Transverse colon (tissue), 4 donors: ENCODE measurements at places on chromosomes 13 and 19. TPM values are rescaled to one million over a fixed set of nuclear protein-coding genes. Genes with fewer than 3 reads are reported as not detected.

DNA sequence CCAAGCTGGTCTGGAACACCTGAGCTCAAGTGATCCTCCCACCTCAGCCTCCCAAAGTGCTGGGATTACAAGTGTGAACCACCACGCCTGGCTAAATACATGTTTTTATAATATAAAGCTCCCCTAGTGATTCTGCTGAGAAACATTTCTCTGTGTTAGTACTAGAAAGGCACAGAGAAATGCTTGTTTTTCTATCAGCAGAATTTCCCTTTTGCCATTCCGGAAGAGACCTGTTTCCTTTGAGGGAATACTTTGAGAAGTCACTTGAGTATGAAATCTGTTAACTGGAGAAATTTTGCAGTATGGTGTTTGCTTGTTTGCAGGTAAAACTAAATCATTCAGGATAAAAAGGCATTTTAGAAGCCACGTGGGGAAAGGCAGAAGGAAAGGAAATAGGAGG, 4.4 kb upstream of the NLRP12 start:
- no peak overlapping the region for H3K4me3 ChIP-seq
- no peak overlapping the region for H3K27ac ChIP-seq
- peaks cover 22% of the 10 kb centered on the region for H3K27me3 ChIP-seq
- no peak for DNase-seq
- no peaks in the 10 kb centered on the region for H3K36me3 ChIP-seq
- no peaks in the 10 kb centered on the region for H3K4me1 ChIP-seq

GRCh38 chr19:51158474-51159129, 16.5 kb downstream of the SIGLEC7 start:
- H3K36me3 ChIP-seq = no peaks in the 10 kb centered on the region
- H3K4me1 ChIP-seq = no peaks in the 10 kb centered on the region
- peak; percentile 56 for DNase-seq
- H3K27ac ChIP-seq = no peak overlapping the region

- H3K27ac ChIP-seq = no peak overlapping the region
- no peaks in the 10 kb centered on the region for H3K4me1 ChIP-seq
- no peaks in the 10 kb centered on the region for H3K27me3 ChIP-seq
- no peaks in the 10 kb centered on the region for H3K36me3 ChIP-seq
Measured at GRCh38 chr19:45331411-45331810, 8.7 kb upstream of the CKM start.

GRCh38 chr19:43718627-43719377, 2.9 kb downstream of the IRGC start:
- no peak for DNase-seq
- H3K27ac ChIP-seq = no peak overlapping the region

DNA sequence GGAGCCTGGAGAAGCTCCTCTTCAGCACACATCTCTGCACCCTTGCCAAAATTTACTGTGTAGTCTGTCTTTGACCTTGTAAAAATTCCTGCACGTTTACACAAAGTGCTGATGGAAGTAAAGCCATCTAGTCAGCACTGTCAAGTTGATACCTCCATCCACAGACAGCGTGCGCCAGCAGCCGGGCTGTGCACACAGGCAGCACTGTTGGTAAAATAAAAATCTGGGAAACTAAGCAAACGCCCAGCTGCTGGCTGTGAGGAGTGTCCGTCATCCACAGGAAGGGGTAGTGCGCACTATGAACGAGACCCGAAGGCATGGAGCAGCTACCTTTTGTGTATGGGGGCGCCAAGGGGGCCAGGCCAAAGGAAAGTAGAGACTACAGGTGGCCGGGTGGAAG, 17.4 kb upstream of the SIGLEC11 start:
- no peak overlapping the region for H3K4me3 ChIP-seq
- DNase-seq = no peak
- H3K27me3 ChIP-seq = no peaks in the 10 kb centered on the region
- no peaks in the 10 kb centered on the region for H3K4me1 ChIP-seq
- H3K27ac ChIP-seq = no peak overlapping the region

GRCh38 chr13:50412046-50412617, 396.9 kb downstream of the KCNRG start:
- no peak overlapping the region for H3K27ac ChIP-seq
- no peaks in the 10 kb centered on the region for H3K27me3 ChIP-seq
- H3K4me1 ChIP-seq = peaks cover 3% of the 10 kb centered on the region
- no peak overlapping the region for H3K4me3 ChIP-seq
- H3K36me3 ChIP-seq = no peaks in the 10 kb centered on the region
- no peak for DNase-seq

DNA sequence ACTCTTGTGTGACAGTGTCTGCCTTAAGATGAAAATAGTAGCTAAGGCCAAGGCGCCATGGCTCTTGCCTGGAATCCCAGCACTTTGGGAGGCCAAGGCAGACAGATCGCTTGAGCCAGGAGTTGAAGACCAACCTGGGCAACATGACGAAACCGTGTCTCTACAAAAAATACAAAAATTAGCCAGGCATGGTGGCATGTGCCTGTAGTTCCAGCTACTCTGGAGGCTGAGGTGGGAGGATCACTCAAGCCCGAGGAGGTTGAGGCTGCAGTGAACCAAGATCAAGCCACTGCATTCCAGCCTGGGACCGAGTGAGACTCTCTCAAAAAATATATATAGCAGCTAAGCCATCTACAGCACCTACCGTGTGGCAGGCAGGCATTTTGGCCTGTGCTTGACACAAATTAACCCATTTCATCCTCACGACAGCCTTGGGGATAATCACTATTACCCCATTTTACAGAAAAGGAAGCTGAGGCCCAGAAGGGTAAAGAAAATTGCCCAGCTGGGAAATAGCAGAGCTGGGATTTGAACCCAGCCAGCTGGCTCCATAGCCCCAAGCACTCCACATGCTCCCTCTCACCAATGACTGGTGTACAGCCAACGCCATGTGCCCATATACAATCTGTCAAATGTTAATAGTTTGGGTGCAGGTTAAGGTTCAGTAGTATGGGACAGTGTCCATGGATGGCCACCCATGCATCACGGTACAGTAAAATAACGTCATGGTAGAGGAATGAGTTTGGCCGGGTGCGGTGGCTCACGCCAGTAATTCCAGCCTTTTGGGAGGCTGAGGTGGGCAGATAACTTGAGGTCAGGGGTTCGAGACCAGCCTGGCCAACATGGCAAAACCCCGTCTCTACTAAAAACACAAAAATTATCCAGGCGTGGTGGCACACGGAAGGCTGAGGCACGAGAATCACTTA, 3.1 kb downstream of the SLC1A5 start:
- peak overlapping the region; percentile 96 for H3K27ac ChIP-seq
- peaks cover 2% of the 10 kb centered on the region for H3K4me1 ChIP-seq
- peak overlapping the region; percentile 74 for H3K4me3 ChIP-seq
- DNase-seq = no peak
- no peaks in the 10 kb centered on the region for H3K27me3 ChIP-seq
- H3K36me3 ChIP-seq = peaks cover 13% of the 10 kb centered on the region

DNA sequence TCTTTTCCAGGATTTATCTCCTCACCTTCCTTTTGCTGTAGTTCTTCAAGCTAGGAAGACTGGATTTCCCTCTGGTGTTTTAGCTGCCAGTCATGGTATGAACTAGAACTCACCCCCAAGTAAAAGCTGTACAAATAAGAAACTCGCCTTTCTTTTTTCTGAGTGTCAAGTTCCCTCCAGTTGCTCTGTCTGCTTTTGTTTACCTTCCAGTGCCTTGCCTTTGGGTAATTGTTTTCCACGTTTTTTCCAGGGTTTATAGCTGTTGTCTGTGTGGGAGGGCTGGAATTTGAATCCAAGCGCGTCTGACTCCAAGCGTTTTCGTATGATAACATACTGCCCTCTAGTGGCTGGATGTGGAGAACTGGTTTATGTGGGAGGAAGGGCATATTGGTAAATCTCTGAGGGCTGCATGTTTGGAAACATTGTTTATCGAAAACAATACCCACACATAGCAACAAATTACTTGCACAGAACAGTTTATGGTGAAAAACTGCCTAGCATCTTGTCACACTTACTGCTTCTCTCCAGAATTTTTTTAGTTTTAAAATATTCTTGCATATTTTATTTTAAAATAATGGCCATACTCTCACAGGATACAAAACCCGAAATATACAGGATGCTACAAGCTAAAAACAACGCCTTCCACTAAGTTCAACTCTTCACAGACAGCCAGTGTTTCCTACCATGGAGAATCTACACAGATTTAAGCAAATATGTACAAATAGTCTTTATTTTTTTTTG, 19.2 kb downstream of the RCN3 start:
- H3K27ac ChIP-seq = peak overlapping the region; percentile 71
- DNase-seq = peak; percentile 81
- H3K4me1 ChIP-seq = peaks cover 18% of the 10 kb centered on the region
- peak overlapping the region; percentile 13 for H3K4me3 ChIP-seq

- no peak overlapping the region for H3K4me3 ChIP-seq
- no peaks in the 10 kb centered on the region for H3K36me3 ChIP-seq
- no peaks in the 10 kb centered on the region for H3K4me1 ChIP-seq
- no peaks in the 10 kb centered on the region for H3K27me3 ChIP-seq
Measured at GRCh38 chr13:71632206-71632605, 234.8 kb downstream of the DACH1 start.

DNA sequence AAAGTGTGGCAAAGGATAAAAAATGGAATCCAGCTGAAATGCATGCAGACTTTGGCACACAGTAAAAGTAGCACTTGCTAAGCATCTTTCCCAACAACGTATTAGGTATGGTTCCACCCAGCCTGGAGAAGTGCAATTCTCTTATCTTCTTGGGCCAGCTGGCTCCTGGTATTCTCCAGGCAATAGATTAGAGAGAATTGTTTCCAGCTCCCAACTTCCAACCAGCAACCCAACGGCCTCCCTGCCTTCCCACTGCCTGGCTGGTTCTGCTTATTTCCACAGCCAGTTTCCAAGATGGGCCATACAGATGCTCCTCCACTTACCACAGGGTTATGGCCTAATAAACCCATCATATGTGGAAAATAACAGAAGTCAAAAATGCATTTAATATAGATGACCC, 133.4 kb downstream of the OXGR1 start:
- no peaks in the 10 kb centered on the region for H3K27me3 ChIP-seq
- H3K4me3 ChIP-seq = no peak overlapping the region
- no peak overlapping the region for H3K27ac ChIP-seq

DNA sequence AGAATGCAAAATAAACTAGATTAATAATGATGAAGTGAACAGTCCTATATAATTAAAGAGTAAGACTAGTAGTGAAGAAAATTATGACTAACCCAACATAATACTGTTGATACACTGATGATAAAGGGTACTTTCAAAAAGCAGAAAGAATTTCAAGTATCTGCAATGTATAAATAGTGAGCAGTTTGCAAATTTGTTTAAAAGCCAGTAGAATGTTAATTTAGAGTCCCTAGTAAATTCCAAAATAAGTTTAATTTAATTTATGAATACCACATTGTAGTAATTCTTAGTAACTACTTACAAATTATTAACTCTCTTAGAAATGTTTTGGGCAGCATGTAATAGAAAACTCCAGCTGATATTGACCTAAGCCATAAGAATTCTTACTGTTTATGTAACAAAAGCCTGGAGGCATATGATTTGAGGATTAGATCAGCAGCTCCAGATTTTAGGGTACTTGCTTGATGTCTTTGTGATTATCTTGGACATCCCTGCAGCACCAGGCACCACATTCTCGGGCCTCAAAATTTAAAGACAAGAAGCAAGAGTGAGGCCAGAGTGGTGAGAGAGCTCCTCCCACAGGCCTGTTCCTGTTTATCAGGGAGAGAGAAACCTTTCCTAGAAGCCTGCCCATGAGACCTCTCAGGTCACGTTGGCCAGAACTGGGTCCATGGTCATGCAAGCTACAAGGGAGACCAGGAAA, 67.6 kb upstream of the TDRD3 start:
- no peak overlapping the region for H3K4me3 ChIP-seq
- H3K27me3 ChIP-seq = no peaks in the 10 kb centered on the region
- H3K4me1 ChIP-seq = peaks cover 8% of the 10 kb centered on the region
- H3K36me3 ChIP-seq = no peaks in the 10 kb centered on the region

DNA sequence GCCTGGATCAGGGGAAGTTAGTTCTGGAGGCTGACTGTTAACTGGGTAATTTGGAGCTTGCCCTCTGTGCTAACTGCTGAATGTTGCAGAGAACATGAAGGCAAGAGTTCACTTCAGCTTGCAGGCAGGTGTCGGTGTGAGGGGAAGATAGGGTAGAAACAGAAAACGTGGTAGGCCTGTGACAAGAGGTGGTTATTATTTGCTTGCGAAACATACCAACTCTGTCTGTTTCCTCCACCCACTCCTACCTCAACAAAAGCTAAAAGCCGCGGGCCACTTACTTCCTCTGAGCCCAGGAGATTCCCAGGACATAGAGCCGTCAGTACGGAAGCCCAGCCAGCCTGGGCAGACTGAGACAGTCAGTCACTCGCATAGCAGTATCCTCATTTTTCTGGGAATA, 119.2 kb upstream of the ABCC4 start:
- no peak overlapping the region for H3K4me3 ChIP-seq
- no peak for DNase-seq
- H3K36me3 ChIP-seq = no peaks in the 10 kb centered on the region
- H3K27ac ChIP-seq = no peak overlapping the region
- no peaks in the 10 kb centered on the region for H3K27me3 ChIP-seq

- peaks cover 25% of the 10 kb centered on the region for H3K4me1 ChIP-seq
- no peak overlapping the region for H3K27ac ChIP-seq
- no peak overlapping the region for H3K4me3 ChIP-seq
- no peaks in the 10 kb centered on the region for H3K36me3 ChIP-seq
- H3K27me3 ChIP-seq = no peaks in the 10 kb centered on the region
Measured at GRCh38 chr13:44230071-44230470, 143.6 kb upstream of the SERP2 start.

- H3K27me3 ChIP-seq = no peaks in the 10 kb centered on the region
- peaks cover 16% of the 10 kb centered on the region for H3K4me1 ChIP-seq
- no peak overlapping the region for H3K27ac ChIP-seq
- peaks cover 11% of the 10 kb centered on the region for H3K36me3 ChIP-seq
- no peak overlapping the region for H3K4me3 ChIP-seq
Measured at GRCh38 chr13:110902370-110902769, 12.5 kb downstream of the ANKRD10 start.

- peaks cover 12% of the 10 kb centered on the region for H3K4me1 ChIP-seq
- DNase-seq = peak; percentile 45
- H3K27ac ChIP-seq = peak overlapping the region; percentile 83
- H3K4me3 ChIP-seq = no peak overlapping the region
Measured at GRCh38 chr19:16381756-16382401, 57.3 kb downstream of the KLF2 start.

GRCh38 chr13:31207661-31208552, 8.1 kb downstream of the B3GLCT start:
- H3K27ac ChIP-seq = peak overlapping the region; percentile 21
- peaks cover 6% of the 10 kb centered on the region for H3K4me1 ChIP-seq
- no peaks in the 10 kb centered on the region for H3K36me3 ChIP-seq
- H3K4me3 ChIP-seq = no peak overlapping the region
- no peaks in the 10 kb centered on the region for H3K27me3 ChIP-seq

GRCh38 chr19:5031231-5032100, 62.6 kb downstream of the KDM4B start:
- H3K4me3 ChIP-seq = no peak overlapping the region
- peak; percentile 86 for DNase-seq
- H3K27ac ChIP-seq = no peak overlapping the region
- H3K36me3 ChIP-seq = no peaks in the 10 kb centered on the region

- no peaks in the 10 kb centered on the region for H3K4me1 ChIP-seq
- no peaks in the 10 kb centered on the region for H3K27me3 ChIP-seq
- no peak overlapping the region for H3K4me3 ChIP-seq
- H3K27ac ChIP-seq = no peak overlapping the region
- no peak for DNase-seq
Measured at GRCh38 chr19:2711172-2711874, 8.8 kb upstream of the GNG7 start.

The SBK2 gene
- not detected for total RNA-seq

The ZNF571 gene
- total RNA-seq = 3.1 TPM

The TCF3 gene
- 75.9 TPM for total RNA-seq

The PLA2G4C gene
- total RNA-seq = 1.2 TPM

The SIX5 gene
- total RNA-seq = 40.4 TPM

The GNG7 gene
- total RNA-seq = 13.1 TPM

The CCDC8 gene
- 1.9 TPM for total RNA-seq

The C19orf73 gene
- not detected for total RNA-seq

The ZNF57 gene
- total RNA-seq = 22.1 TPM

The ZNF507 gene
- total RNA-seq = 23.7 TPM
